ENCODE measurements at places on chromosomes 3 and 15.

GRCh38 chr15:25408428-25408827, 30.4 kb downstream of the UBE3A start:
- no peak for DNase-seq

DNA sequence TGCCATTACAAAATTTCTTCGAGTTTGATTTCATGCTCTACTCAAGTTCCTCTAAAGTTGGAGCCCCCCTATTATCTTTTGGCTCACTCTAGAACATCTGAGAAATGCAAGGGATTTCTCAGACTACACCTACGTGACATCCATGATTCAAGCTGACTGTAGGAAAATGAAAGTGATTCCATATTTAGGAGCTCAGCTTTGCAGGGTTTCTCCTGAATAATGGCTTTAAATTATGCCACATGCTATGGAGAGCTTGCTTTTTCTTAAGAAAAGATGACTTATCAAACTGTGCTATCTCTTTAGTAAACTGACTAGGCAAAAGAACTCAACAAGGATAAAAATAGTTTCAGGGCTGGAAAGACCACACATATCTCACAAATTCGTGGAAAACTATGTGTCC, 292.1 kb downstream of the LSAMP start:
- DNase-seq, result no peak

GRCh38 chr3:136305879-136306278, 55.7 kb downstream of the PCCB start:
- no peak for DNase-seq

- no peak for DNase-seq
Measured at GRCh38 chr3:186307594-186308221, 54.3 kb downstream of the DGKG start.

- no peak for DNase-seq
Measured at GRCh38 chr3:13200465-13200864, 127.2 kb upstream of the IQSEC1 start.

GRCh38 chr15:78570710-78571109, 5.4 kb downstream of the CHRNA5 start:
- no peak for DNase-seq

DNA sequence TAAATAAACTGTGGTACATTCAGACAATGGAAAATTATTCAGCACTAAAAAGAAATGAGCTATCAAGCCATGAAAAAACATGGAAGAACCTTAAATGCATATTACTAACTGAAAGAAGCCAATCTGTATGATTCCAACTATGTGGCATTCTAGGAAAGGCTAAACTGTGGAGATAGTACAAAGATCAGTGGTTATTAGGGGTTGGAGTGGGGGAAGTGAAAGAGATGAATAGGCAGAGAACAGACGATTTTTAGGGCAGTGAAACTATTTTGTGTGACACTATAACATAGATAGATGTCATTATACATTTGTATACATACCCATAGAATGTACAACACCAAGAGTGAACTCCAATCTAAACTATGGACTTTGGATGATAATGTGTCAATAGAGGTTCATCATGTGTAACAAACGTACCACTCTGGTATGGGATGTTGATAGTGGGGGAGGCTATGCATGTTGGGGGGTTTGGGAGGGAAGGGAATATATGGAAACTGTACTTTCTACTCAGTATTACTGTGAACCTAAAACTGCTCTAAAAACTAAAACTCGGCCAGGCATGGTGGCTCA, 29.0 kb downstream of the RAB27A start:
- DNase-seq, result no peak

DNA sequence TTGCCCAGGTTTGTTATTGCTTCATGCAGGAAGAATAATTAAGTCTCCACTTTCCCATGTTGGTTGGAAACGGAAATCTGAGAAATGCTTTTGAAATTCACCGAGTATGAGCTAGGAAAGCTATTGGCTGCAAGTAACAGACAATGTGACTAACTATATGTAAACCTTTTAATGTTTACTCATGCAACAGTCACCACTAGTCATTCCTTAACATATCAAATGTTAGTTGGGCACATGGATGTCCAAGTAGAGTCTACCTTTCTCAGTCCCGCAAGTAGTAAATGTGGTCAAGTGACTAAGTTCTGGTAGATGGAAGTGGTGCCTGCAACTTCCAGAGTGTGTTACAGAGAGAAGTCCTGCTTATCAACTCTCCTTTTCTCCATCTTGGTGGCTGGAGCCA, 52.5 kb downstream of the KLF15 start:
- DNase-seq, result no peak

- no peak for DNase-seq
Measured at GRCh38 chr3:16239780-16240179, 25.0 kb downstream of the DPH3 start.

GRCh38 chr3:128550471-128551126, 57.6 kb upstream of the GATA2 start:
- no peak for DNase-seq

DNA sequence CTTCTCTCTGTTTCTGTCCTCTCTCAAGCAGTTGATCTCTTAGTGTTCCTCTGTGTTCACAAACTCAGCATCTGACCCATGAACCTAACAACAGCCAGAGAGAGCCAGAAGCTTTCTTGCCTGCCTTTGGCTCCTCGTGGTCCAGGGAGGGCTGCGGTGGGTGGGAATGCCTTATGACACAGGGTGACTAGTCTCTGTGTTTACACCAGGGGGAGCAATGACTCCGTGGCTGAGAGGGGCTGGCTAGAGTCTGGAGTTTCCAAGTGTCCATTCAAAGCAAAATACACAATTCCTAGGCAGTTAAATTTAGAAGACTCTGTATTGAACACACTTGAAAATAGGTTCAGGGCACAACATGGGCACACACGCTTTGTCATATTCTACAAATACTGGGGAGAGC, 370.0 kb upstream of the FRG2C start:
- no peak for DNase-seq

DNA sequence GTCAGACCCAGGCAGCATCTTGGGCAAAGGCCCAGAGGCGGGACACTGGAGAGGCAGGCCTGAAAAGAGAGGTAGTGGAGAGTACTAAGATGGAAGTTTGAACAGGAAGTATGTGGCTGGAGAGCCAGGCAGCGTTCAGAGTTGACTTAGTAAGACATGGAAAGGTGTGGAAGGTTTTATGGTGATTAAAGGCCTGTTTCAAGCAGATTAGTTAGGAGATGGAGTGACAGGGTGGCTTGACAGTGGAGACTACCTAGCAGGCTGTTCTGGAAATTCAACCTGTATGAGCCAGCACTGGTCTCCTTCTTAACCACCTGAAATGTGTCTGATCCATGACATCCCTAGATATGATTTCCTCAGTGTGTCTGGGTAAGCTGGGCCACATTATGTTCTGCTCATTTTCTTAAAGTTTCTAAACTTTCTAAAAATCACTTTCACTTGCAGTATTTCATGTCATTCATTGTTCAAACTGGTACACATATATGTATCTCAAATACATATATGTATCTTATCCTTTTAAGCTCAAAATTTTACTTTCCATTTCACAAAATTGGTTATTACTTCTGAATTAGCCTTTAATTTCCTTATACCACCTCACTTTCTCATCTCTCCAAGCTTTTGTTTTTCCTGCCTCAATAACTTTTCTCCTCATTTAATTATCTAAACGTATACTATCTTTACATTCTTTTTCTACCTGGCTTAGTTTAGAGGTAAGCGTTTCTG, 43.4 kb upstream of the ARL14 start:
- DNase-seq, result no peak

DNA sequence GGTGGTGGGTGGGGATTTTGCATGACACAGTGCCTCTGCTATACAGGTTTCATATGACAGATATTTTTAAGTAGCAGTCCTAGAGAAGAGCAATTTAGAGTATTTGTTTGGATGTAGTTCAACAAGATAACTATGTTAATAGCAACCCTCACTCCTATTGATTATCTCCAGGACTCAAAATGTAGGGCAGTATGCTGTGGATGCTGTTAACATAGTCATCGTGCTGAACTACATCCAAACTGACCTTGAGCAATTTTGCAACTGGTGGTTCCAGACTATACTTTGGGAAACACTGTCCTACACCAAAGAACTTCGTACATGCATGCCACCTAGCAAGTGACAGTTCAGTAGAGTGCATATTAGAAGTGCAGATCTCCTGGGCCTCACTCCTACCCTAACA, 117.6 kb downstream of the IL5RA start:
- no peak for DNase-seq

DNA sequence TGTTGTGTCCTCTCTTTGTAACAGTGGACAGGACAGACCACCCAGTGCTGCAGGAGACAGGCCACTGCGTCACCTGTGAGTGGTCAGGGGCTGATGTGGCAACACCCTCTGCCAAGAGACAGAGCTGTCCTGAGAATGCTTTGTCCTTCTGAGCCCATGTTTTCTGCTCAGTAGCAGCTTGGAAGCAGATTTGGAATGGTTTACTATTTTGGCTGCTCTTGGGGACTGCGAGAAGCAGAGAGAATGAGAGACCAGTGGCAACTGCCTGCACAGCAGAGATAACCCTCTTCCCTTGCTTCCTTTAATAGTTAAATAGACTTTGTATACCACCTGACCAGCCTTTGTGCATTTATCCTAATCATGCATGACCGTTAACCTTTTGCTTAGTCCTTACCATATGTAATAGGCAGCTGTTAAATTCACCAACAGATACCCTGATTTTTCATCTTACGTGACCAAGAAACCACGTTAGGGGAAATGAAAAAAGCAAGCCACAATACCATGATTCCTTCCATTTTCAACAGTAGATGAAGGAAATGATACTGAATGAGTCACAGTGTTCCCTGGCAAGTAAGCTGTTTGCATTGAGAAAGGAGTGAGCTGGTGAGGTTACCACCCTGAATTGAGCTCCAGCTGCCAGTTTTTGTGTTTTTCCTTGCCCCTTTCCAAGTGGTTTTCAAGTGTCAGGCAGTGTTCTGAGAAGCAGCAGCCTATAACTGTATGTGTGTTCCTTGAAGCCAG, 35.5 kb downstream of the B3GALNT1 start:
- DNase-seq, result no peak

- DNase-seq, result no peak
Measured at GRCh38 chr3:194107107-194107506, 28.8 kb upstream of the HES1 start.

DNA sequence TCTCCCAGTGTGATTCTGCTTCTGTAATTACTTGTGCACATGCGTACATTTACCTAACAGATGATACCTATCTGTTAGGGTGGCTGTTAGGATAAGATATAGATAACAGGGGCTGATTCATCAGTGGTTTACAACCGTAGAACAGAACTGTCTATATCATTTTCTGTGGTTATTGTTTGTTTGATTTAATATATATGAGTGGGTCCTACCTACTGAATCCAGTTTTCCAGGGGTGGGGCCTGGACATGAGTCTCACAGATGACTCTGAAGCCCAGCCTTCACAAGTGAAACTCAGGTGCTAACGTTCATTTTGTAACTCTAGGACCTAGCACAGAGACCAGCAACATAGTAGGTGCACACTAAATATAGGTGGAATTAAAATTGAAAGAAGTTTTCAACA, 10.4 kb upstream of the ACAP2 start:
- DNase-seq, result no peak

All from stimulated activated CD4-positive, alpha-beta T cell treated with anti-CD3 and anti-CD28 coated beads, Interleukin-4, amount 100 ng/mL, for 48 hours (primary cell).